ENCODE measurements at places on chromosomes 1 and 21.

- DNase-seq = no peak
Measured at GRCh38 chr1:36664571-36665287, 182.0 kb upstream of the CSF3R start.

- DNase-seq = no peak
Measured at GRCh38 chr1:230851291-230851691, 17.0 kb downstream of the C1orf198 start.

- DNase-seq = no peak
Measured at GRCh38 chr1:225412803-225413351, 15.0 kb downstream of the LBR start.

DNA sequence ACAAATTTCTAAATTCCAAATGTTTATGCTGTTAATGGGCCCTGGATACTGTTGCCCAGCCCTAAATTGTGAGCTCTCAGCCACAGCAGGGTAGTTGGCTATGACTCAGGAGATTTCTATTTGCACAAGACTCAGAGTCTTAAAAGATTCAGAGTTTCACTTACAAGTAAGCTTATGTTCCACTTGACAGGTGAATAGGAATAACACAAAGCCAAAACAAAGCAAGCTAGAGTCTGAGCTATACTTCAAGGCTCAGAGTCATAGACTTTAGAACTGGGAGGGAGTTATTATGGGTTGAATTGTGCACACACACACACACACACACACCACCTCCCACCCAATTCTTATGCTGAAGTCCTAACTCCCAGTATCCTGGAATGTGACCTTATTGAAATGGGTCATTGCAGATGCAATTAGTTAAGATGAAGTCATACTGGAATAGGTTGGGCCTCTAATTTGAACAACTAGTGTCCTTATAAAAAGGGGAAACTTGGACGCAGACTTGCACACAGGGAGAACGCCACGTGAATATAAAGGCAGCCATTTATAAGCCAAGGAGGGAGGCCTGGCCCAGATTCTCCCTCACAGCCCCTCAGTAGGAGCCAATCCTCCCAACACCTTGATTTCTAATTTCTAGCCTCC is 30.2 kb downstream of the PRDX6 start:
- peak; percentile 55 for DNase-seq

GRCh38 chr1:49765034-49765433 is 258.7 kb downstream of the AGBL4 start:
- DNase-seq = no peak

- DNase-seq = no peak
Measured at GRCh38 chr1:115179397-115180079, 90.2 kb upstream of the TSPAN2 start.

GRCh38 chr1:183554577-183554976 is 35.7 kb downstream of the NCF2 start:
- no peak for DNase-seq

DNA sequence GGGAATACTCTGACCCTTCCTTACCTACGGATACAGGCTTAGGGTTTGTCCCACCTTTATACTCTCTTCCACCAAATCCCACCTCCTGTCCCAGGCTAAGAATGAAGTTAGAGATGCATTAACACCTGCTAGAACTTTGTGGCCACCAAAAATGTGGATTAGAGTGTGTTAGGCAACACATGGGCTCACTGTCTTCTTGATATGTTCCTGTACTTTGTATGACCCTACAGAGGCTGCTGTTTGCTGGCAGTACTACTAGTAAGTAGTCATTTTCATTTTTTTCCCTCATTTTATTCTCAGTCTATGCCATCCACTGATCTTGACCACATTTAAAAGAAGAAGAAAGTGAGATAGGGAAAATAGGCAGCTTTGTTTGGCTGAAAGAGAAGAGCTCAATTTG is 21.0 kb upstream of the TMEM39B start:
- DNase-seq = no peak

- no peak for DNase-seq
Measured at GRCh38 chr1:12040457-12041051, 21.3 kb downstream of the MIIP start.

DNA sequence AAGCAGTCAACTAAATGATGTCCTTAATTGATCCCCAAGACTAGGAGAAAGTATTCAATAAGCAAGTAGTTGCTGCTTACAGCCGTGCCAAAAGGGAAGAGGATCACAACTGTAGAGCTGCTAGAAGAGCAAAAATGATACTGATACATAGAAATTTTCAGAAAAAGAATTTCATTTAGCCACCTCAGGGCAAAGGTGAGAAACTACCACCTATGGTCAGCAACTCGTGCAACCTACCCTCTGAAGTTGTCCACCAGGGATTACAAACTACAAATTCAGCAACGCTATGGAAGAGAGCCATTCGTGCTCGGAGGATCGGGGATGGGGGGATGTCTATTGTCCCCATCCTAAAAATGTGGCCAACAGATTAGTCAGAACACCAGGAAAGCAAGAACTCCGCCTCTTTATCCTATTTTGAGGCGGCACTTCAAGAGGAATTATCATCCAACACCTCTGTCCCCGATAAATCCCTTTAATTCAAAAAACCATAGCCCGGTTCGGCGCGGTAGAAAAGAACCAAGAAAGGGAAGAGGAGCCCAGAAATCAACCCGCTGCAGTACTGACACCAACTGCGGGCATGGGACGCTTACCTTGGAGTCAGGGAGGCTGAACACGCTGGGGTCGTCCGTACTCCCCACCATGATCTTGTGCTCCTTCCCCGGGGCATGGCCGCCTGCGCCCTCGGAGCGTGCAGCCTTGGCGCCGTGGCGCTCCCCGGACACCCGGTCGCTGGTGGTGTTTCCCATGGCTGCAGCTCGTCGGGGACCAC is 687 bp downstream of the PRKAB2 start:
- no peak for DNase-seq

GRCh38 chr1:117388328-117388727 is 21.1 kb downstream of the MAN1A2 start:
- no peak for DNase-seq

- no peak for DNase-seq
Measured at GRCh38 chr1:5484451-5485165, 507.6 kb downstream of the NPHP4 start.

GRCh38 chr1:156102633-156103511 is 11.6 kb upstream of the LMNA start:
- DNase-seq = no peak

DNA sequence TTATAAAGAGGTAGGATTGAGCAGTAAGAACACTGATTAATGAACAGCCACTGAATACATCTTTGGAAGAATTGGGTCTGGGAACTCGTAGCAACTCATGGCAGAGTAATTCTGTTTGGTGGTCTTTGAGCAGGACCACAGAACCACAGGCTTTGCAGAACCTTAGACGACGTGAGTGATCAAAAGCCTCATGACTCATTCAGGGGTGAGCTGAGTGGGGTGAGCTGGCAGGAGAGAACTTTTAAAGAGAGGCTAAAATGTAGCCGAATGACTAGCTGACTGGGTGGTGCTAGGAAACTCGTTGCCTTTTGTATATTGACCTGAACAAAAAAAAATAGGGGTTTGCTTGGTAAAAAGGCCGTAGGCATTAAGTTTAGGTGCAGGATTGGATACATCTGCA is 313.8 kb downstream of the TGFB2 start:
- DNase-seq = no peak

GRCh38 chr1:63935553-63935952 is 161.7 kb downstream of the ROR1 start:
- no peak for DNase-seq

- no peak for DNase-seq
Measured at GRCh38 chr1:114756949-114757454, 782 bp downstream of the CSDE1 start.

GRCh38 chr1:230728710-230729392 is 14.9 kb upstream of the AGT start:
- peak; percentile 17 for DNase-seq

GRCh38 chr21:32377991-32378390 is 14.8 kb downstream of the URB1 start:
- no peak for DNase-seq

DNA sequence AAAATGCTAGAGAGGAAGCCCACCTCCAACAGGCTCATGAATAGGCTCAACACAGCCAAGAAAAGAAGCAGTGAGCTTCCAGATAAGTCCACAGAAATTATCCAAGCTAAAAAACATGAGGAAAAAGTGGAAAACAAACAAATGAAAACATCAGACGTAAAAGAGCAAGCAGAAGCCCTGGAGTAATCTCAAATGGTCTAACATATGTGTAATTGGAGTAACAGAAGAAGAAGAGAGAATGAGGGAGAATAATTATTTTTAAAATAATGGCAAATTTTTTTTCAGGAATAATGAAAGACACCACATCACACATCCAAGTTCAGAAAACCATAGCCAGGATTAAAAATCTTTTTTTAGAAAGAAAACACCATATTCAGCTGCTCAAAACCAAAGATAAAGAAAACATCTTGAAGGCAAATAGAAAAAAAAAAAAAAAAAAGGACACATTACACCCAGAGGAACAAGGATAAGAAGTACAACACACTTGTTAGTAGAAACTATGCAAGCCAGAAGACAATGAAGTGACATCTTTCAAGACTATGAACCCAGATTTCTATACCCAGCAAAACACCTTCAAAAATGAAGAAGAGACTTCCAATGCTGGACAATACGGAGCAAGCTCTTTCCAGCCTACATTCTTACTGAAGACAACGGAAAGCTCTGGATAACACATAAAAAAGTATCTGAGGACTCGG is 10.6 kb upstream of the SUMO3 start:
- DNase-seq = no peak

DNA sequence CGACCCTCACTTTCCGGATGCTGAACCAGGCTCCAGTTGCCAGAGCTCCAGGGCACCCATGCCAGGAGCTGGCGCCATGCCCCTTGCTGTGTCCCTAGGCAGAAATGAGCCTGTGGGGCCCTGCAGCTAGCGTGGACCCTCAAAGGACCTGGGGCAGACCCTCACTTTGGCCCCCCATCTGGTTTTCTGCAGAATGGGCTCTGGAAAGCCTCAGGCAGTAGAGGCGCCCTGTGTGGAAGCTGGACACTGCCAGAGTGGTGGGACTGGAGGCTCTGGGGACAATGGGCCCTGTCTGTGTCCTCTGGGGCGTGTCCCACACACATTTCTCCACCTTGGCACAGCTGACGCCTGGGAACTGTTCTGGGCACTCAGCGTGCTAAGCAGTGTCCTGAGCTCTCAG is 6.3 kb upstream of the AURKAIP1 start:
- no peak for DNase-seq

GRCh38 chr21:18705971-18706370 is 302.4 kb upstream of the TMPRSS15 start:
- no peak for DNase-seq

GRCh38 chr1:64896551-64896950 is 69.8 kb downstream of the JAK1 start:
- DNase-seq = no peak

- DNase-seq = no peak
Measured at GRCh38 chr1:67636146-67636545, 48.9 kb upstream of the GADD45A start.

DNA sequence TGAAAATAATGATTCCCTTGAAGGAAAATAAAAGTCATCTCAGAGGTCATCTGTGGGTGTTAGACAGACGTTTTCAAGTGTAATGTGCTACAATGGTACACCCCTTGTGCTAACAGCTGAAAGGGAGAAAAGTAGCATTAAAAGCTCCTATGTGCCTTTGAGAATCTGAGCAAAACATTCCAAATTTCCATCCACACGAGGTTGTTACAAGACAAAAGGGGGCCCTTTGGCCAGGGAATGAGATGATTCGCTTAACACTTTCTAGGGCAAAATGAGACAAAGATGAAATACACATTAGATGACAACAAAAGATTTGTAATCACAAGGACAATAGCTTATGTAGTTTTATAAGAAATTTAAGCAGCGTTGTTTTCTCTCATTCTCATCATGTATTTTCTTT is 303.6 kb downstream of the LMX1A start:
- DNase-seq = no peak

DNA sequence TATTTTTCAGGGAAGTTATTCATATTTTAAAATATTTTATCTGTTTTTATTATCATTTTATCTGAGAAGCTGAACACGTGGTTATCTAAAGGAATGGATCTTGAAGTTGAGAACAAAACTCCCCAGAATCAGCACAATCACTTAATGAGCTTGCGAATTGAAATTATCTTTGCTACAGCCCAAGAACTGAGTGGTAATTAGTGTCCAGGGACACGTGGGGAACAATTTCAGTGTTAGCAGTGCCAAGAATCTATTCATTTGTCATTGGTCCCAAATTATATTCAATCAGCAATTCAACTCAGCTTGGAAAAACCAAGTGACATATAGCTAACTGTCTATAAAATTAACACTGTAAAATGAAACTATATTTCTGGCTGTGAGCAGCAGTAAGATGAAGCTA is 197.6 kb upstream of the UBE2U start:
- no peak for DNase-seq

Measured in hippocampal formation (tissue), 2 donors.